CD14-positive monocyte (primary cell): ENCODE measurements at places on chromosomes 7 and 10.
A peak's percentile ranks its signal among the peaks of the same experiment; 100 is the strongest.

- H3K4me1 ChIP-seq: peaks cover 10% of the 10 kb centered on the region
- H3K36me3 ChIP-seq: peaks cover 38% of the 10 kb centered on the region
- no peak overlapping the region for H3K27ac ChIP-seq
- H3K27me3 ChIP-seq: no peaks in the 10 kb centered on the region
- H3K4me3 ChIP-seq: no peak overlapping the region
Measured at GRCh38 chr10:919481-919880, 12.0 kb downstream of the LARP4B start.

- H3K4me3 ChIP-seq: peak overlapping the region; percentile 97
- H3K4me1 ChIP-seq: peaks cover 7% of the 10 kb centered on the region
- H3K27me3 ChIP-seq: no peaks in the 10 kb centered on the region
- DNase-seq: peak; percentile 69
Measured at GRCh38 chr7:26863518-26864308, 677 bp downstream of the SKAP2 start.

DNA sequence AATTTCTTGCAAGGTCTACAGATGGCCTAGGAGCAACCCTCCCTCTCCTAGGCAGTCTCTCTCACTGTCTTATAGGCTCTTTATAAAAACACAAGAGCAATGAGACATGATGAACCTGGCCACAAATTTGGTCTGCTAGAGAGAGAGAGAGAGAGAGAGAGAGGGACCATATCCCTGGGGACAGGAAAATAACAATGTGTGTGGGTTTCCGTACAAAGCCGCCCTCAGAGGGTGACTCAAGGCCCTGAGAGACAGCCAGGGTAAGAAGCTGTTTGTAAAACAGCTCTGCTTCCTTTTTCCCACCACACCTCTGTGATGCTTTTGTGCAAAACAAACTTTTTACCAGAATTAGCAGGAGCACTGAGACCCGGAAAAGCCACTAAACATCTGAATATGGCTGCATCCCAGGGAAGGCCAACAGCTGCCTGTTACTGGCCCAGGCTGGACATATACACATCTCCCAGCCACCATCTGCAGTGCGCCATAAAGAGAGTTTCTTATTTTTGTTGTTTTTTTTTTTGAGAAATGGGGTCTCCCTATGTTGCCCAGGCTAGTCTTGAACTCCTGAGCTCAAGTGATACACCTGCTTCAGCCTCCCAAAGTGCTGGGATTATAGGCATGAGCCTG is 18.4 kb downstream of the GIMAP5 start:
- peak; percentile 73 for DNase-seq
- peaks cover 35% of the 10 kb centered on the region for H3K4me1 ChIP-seq
- H3K27ac ChIP-seq: no peak overlapping the region
- peak overlapping the region; percentile 33 for H3K4me3 ChIP-seq
- no peaks in the 10 kb centered on the region for H3K27me3 ChIP-seq

DNA sequence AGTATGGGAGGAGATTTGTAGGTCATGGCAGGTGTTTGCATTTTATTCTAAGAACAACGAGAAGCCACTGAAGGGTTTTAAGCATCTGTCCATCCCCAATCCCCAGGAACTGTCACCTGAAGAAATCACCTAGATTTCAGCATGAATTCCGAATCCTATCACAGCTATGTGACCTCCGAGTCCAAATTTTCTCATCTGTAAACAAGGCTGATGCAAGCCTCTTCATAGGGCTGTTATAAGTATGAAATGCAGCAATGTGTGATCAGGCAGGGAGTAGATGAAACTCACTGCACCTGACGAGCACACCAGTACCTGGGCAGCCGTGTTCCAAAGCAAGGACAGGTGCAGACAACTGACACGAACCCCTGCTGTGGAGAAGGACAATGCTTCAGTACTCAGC is 14.0 kb downstream of the HABP2 start:
- H3K36me3 ChIP-seq: no peaks in the 10 kb centered on the region
- no peak for DNase-seq
- H3K4me1 ChIP-seq: no peaks in the 10 kb centered on the region
- H3K4me3 ChIP-seq: no peak overlapping the region

- H3K4me3 ChIP-seq: no peak overlapping the region
- no peak overlapping the region for H3K27ac ChIP-seq
- H3K4me1 ChIP-seq: no peaks in the 10 kb centered on the region
- H3K27me3 ChIP-seq: no peaks in the 10 kb centered on the region
- peak; percentile 9 for DNase-seq
Measured at GRCh38 chr10:118002581-118002980, 44.2 kb downstream of the RAB11FIP2 start.

- no peaks in the 10 kb centered on the region for H3K36me3 ChIP-seq
- H3K27ac ChIP-seq: no peak overlapping the region
- no peak overlapping the region for H3K4me3 ChIP-seq
- no peak for DNase-seq
- no peaks in the 10 kb centered on the region for H3K27me3 ChIP-seq
- peaks cover 19% of the 10 kb centered on the region for H3K4me1 ChIP-seq
Measured at GRCh38 chr10:48309711-48310226, 3.3 kb downstream of the MAPK8 start.

DNA sequence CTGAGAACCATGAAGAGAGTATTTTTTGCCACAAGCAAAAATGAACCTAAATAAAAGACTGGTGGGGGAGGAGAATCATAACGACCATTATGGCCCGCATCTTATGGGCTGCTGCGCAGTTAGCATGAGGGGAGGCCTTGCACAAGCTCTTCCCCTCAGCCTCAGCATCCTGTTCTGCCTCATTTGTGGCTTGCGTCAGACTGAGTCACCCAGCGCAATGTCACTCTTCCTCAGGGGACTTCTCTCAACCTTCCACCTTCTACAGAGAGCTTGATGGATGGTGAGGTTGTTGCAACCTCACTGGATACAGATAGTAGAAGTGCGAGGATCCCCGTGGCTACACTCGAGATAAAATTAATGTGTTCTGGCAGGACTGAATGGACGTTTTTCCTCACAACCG is 16.8 kb upstream of the GPR15LG start:
- DNase-seq: peak; percentile 87
- no peak overlapping the region for H3K27ac ChIP-seq
- H3K4me3 ChIP-seq: no peak overlapping the region

DNA sequence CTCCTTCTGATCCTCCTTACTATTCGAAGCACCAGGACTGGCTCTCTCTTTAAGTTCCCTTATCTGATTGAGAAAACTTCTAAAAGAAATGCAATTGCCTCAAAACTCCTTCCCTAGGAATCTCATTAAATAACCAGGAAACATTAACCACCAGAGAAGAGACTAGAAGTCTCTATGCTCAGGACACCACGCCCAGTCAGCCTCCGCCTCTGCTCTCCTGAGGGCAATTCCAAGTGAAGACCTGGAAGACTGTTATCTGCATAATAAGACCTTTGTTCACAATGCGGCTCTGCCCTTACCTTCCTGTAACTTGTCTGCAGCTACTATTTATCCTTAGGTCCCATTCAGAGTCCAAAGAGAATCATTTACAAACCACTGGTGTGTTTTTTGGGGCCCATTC is 78.8 kb downstream of the ELMO1 start:
- no peaks in the 10 kb centered on the region for H3K4me1 ChIP-seq
- DNase-seq: no peak
- H3K36me3 ChIP-seq: no peaks in the 10 kb centered on the region
- no peaks in the 10 kb centered on the region for H3K27me3 ChIP-seq
- no peak overlapping the region for H3K27ac ChIP-seq
- no peak overlapping the region for H3K4me3 ChIP-seq

GRCh38 chr10:23474626-23475025 is 35.8 kb downstream of the OTUD1 start:
- no peak for DNase-seq
- H3K27me3 ChIP-seq: no peaks in the 10 kb centered on the region
- no peaks in the 10 kb centered on the region for H3K4me1 ChIP-seq
- H3K27ac ChIP-seq: no peak overlapping the region
- H3K36me3 ChIP-seq: no peaks in the 10 kb centered on the region

DNA sequence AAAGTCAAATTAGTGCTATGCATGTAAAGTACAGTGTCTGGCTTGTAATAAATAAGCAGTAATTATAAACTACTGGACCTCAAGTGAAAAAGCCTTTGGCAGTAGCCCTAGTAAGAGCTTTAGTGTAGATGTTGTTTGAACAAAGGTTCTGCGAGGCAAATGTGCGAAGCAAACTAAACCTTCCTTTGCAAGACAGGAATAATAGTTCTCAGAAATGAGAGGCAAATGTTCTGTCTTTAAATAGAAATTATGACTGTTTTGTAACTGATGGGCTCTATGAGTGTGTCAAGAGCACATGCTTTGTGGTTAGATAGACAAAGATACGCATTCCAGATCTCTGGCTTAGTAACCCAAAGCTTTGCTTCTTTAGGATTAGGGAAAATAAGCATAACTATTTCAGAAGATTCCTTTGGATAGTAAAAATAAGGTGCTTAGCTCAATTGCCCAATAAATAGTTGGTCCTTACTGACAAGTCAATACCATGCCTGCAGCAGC is 169.2 kb upstream of the CDC14C start:
- no peak overlapping the region for H3K27ac ChIP-seq
- DNase-seq: no peak
- H3K4me3 ChIP-seq: no peak overlapping the region
- H3K27me3 ChIP-seq: no peaks in the 10 kb centered on the region
- no peaks in the 10 kb centered on the region for H3K4me1 ChIP-seq
- no peaks in the 10 kb centered on the region for H3K36me3 ChIP-seq

DNA sequence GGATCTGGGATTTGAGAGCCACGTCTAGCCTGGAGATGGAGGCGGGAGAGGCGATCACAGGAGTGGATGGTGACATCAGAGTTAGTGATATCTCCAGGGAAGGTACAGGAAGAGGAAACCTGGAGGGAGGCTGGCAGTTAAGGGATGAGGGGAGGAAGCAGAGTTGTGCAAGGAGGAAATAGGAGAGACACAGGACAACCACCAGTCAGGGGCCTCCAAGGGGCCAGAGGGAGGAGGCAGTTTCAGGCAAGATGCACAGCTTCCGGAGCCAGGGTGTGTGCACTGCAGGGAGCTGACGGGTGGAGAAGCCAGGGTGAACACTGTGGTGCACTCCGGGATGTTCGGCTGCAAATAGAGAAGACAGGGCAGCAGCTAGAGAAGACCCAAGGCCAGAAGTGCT is 141.2 kb downstream of the GLI3 start:
- no peaks in the 10 kb centered on the region for H3K36me3 ChIP-seq
- no peak for DNase-seq
- no peak overlapping the region for H3K4me3 ChIP-seq
- no peaks in the 10 kb centered on the region for H3K27me3 ChIP-seq
- no peak overlapping the region for H3K27ac ChIP-seq
- peaks cover 33% of the 10 kb centered on the region for H3K4me1 ChIP-seq

DNA sequence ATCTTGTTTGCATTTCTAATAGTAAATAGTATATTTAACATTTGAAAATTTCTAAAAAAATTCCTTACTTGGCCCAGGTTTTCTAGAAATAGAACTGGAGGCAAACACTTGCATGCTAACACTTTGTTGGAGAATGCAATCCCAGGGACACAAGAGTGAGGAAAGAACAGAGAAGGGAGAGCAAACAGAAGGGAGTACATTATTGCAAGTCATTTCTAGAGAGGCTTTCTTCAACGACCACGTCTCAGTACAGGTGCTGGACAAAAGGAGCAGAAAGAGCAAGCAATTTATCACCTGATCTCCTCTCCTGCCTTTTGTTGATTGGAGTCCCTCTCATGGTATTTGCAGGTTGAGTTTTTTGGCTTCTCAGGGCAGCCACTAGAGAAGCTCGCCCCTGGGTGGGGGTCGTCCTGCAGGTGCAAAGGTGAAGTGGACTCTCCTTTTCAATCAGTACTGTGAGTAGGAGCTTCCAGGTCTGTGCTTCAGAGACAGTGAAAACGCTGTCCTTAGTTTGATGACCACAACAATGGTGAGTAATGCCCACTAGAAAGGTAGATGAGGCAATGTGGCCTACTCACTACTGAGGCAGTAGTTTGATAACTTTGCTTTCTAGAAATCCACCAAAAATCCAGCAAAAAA is 5.2 kb downstream of the CPED1 start:
- H3K36me3 ChIP-seq: no peaks in the 10 kb centered on the region
- peak; percentile 26 for DNase-seq
- H3K27me3 ChIP-seq: no peaks in the 10 kb centered on the region
- H3K27ac ChIP-seq: no peak overlapping the region
- H3K4me1 ChIP-seq: peaks cover 97% of the 10 kb centered on the region

- H3K27ac ChIP-seq: no peak overlapping the region
- no peaks in the 10 kb centered on the region for H3K4me1 ChIP-seq
- DNase-seq: no peak
- no peaks in the 10 kb centered on the region for H3K36me3 ChIP-seq
Measured at GRCh38 chr10:29243750-29244149, 45.1 kb upstream of the LYZL1 start.

DNA sequence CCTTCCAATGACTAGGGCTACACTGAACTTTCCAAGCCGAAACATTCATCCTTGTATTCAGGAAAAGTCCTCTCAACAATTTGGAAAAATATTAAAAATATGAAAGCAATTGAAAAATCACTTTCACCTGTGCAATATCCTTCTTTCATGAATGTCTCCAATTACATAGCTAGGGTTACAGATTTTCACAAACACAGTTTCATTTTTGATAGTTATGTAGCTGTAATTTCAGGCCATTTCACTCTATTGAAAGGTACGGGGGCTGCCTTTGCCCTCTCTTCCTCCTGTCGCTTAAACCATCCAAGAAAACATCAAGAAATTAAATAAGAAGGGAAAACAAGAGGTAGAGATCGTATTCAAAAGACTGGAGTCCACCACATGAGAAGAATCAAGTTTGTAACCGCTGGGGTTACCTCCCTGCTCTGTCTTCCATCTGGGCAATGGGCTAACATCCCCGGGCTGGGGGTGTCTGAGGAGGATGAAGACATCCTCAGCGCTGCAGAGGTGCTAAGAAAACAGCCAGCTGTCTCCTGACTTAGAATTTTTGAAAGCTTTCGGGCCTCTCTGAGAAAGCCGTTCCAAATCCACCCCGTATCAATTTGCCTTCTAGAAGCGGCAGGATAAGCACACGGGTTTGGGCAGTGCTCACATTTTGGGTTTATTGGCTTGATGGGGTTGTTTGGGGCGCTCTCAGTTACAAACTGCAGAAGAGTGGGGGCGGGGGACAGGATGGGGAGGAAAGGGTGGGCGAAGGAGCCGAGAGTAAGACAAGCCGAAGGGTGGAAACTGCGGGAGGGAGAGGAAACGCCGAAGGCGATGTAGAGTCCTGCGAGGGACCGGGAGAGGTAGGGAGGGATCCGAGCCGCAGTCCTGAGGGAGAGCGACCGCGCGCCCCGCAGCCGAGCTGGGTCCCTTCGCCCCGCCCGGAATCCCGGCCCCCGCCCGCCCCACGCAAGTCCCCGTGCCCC is 24.3 kb upstream of the VAX1 start:
- no peak overlapping the region for H3K27ac ChIP-seq
- peaks cover 27% of the 10 kb centered on the region for H3K4me1 ChIP-seq
- no peak for DNase-seq
- no peaks in the 10 kb centered on the region for H3K36me3 ChIP-seq
- no peak overlapping the region for H3K4me3 ChIP-seq
- H3K27me3 ChIP-seq: peaks cover 99% of the 10 kb centered on the region

- H3K4me3 ChIP-seq: no peak overlapping the region
- DNase-seq: no peak
- peaks cover 28% of the 10 kb centered on the region for H3K4me1 ChIP-seq
- no peak overlapping the region for H3K27ac ChIP-seq
Measured at GRCh38 chr10:7202793-7203355, 208.0 kb downstream of the SFMBT2 start.

- H3K4me3 ChIP-seq: no peak overlapping the region
- no peaks in the 10 kb centered on the region for H3K4me1 ChIP-seq
- no peaks in the 10 kb centered on the region for H3K27me3 ChIP-seq
- peaks cover 8% of the 10 kb centered on the region for H3K36me3 ChIP-seq
Measured at GRCh38 chr10:92972066-92972870, 88.3 kb upstream of the CYP26C1 start.
